ENCODE measurements at places on chromosomes 5 and 9. TPM values are rescaled to one million over a fixed set of nuclear protein-coding genes. Genes with fewer than 3 reads are reported as not detected.

The TMEM174 gene
- total RNA-seq: not detected

DNA sequence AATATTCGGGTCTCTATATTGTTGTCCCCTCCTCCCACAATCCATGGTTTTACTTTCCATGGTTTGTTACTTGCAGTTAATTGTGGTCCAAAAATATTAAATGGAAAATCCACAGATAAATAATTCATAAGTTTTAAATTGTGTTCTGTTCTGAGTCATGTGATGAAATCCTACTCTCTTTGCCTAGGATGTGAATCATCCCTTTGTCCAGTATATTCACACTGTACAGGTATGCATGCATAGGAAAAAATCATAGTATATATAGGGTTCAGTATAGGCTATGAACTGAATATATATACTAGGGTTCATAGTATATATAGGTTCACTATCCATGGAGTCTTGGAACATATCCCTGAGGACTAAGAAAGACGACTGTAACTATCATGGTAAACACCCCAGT is 19.6 kb downstream of the INSYN2B start:
- no peak for DNase-seq

GRCh38 chr9:71589612-71590011 is 178.7 kb downstream of the CEMIP2 start:
- DNase-seq: peak; percentile 70

GRCh38 chr5:1299511-1299850 is 4.6 kb upstream of the TERT start:
- no peak for DNase-seq

DNA sequence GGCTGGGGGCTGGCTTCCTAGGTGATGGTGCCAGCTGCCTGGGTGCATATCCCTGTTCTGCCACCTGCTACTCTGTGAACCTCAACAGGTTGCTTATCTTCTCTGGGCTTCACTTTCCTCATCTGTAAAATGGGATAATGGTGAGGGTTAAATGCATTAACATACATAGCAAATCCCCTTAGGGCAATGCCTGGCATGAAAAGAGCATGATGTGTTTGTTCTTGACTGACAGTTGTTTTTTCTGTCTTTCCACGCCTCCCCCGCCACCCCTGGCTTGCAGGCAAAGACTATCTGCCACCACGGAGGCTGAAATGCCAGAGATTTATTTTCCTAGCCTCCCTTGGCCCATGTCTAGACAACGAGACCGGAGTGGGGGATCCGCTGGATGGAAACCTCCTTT is 280.5 kb downstream of the NSG2 start:
- DNase-seq: no peak

DNA sequence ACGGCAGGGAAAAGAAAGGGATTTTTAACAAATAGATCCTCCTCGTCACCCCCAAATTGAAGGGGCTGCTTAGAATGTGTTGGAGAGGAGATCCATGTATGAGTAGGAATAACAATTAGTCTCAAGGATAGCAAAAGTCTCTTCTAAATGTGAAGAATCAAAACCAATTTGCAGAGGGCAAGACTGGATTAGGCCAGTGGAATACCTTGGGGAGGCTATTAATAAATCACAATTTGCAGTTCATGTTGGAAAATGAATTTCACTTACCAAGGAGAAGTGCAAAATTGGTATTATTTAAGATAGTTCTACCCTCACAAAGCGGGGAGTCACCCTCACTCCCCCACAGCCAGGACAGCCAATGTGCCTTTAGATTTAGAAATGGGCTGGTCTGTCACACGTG is 299.8 kb upstream of the SLC30A5 start:
- no peak for DNase-seq

DNA sequence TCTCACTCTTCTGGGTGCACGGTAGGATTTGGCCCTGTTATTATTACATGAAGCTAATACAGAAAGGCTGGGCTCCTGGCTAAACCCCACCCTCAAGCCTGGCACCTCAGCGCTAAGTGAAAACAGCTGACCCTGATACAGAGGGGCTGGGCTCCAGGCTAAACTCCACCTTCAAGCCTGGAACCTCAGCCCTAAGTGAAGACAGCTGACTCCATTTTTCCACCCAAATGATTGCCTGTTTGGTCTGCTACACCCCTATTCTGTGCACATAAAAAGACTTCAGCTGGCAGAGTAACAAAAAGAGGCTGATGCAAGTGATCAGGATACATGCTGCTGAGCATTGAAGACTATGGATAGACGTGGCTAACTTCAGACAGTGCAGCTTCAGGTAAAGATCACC is 148.4 kb upstream of the CLINT1 start:
- no peak for DNase-seq

The PRR16 gene
- total RNA-seq: not detected

The ZNF366 gene
- total RNA-seq: 1.7 TPM

DNA sequence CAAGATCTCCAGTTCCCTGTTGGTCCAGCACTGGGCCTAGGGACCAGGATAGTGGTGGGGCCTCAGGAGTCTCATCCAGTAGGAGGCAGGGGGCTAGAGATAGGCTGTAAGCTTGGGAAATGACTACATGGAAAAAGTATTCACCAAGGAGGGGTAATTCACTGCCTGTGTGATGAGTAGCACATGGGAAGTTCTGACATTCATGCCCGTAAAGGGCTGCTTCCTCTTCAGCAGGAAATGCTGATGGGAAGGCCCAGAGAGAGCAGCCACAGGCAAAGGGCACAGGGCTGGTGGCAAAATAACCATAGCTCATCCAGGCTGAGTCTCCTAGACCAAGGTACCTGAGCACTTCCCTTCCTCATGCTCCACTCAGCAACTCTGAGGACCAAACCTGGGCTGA is 23.1 kb upstream of the FRRS1L start:
- no peak for DNase-seq

The JADE2 gene
- total RNA-seq: 14.2 TPM

The RMND5B gene
- total RNA-seq: 22.9 TPM

- no peak for DNase-seq
These were observed 102.5 kb upstream of the GABRP start for GRCh38 chr5:170681013-170681433.

DNA sequence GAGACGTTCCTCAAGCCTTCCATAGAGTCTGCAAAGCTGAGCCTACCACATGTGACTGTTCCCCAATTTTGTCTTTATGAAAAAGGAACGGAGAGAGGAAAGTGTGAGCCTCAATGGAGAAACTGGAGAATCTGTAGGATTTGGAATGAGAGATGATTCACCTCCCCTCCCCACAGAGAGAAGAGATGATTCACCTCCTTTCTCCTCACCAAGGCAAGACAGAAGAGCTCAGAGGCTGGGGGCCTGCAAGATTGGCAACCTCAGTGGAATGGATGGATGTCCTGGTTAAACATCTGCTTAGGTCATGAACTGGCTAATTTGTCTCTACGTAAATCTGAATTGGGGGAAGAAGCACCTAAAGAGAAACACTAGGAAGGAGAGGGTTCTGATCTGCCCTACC is 17.0 kb upstream of the MOCS2 start:
- no peak for DNase-seq

DNA sequence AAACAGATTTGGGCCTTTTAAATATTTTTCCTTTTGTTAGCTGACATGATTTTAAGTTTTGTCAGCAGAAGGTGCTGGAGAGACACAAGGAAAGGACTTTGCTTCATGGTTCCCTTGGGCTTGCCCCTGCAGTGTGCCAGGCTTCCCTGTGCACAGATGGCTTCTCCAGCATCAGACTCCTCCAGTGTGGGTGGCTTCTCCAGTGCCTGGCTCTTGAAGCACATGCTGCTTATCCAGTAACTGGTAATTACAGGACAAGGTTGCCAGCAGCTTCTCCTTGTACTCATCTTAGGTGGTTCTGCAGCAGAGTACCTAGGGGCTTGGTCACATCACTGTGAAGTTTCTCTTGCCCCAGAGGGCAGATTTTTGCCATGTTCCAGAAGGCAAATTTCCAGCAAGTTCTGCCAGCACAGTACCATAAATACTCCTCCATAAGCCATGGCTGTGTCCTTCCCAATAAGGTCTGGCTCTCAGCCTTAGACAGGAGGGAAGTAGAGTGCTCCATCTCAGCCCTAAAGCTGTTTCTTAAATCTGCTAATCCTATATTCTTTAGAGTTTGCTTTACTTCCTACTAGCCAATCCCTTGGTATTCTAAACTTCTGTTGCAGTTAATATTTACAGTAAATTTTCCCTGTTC is 62.4 kb downstream of the PJA2 start:
- DNase-seq: no peak

DNA sequence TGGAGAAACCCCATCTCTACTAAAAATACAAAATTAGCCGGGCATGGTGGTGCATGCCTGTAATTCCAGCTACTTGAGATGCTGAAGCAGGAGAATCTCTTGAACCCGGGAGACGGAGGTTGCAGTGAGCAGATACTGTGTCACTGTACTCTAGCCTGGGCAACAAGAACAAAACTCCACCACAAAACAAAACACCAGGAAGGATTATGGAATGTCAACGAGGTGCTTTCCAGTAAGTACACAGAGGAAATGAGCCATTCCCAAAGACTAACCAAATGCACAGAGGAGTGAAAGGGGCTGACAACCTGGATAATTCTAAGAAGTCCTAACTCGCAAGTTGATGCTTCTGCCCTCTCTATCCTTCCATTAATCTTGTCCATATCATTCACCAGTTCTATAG is 126.1 kb upstream of the RETREG1 start:
- no peak for DNase-seq

The TERT gene
- 0.10 TPM for total RNA-seq

GRCh38 chr5:143390258-143390657 is 13.2 kb downstream of the NR3C1 start:
- DNase-seq: no peak

- no peak for DNase-seq
These were observed 548.4 kb upstream of the ZNF608 start for GRCh38 chr5:125294844-125295243.

GRCh38 chr9:131666774-131667173 is 73.1 kb downstream of the RAPGEF1 start:
- no peak for DNase-seq

DNA sequence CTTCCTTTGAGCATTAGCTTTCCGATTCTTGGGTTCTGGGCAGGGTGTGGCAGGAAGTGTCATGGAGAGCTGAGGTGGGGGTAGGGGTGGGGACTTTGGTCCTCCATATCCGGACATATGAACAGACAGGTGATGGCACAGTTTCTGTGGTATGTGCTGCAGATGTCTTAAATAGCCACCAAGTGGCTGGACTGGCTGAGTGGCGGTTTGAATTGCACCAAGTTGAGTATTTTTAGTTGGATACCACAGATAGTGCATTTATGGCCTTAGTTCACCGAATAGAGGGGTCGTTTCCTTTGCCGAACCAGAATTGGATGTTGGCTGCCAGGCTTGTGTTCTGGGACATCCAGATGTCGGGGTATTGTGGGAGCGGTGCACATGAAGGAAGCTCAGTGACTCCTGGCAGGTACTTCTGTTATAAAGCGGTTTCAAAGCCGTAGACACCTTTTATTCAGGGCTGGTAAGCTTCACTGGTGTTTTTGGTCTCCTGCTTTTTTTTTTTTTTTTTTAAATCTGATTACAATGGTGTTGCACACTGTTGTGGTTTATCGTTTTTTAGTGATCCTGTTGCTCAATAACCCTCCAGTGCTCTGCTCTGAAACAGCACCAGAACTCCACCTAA is 15.1 kb upstream of the TNFAIP8 start:
- DNase-seq: no peak

DNA sequence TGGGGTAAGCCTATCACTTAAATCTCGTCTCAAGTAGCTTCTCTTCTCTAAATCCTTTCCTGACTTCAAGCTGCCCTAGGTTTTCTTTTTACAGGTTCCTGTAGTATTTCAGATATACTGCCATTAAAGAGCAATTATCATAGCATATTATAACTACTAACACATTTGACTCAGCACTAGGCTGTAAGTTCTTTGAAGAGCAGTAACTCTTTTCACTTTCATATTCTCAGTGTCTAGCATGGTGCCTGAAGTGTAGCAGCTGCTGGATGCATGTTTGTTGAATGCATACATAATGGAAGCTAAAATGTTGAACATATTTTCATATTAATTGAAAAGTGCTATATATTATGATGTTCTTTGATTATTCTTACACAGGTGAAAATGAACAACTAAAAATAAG is 22.5 kb downstream of the CCDC152 start:
- no peak for DNase-seq

The CENPK gene
- total RNA-seq: 0.25 TPM

- DNase-seq: no peak
These were observed 8.2 kb upstream of the ACO1 start for GRCh38 chr9:32376285-32376684.

GRCh38 chr5:171010816-171011215 is 149.0 kb downstream of the RANBP17 start:
- DNase-seq: no peak

The ISOC1 gene
- 37.4 TPM for total RNA-seq

- no peak for DNase-seq
These were observed 55.9 kb upstream of the HAPLN1 start for GRCh38 chr5:83776437-83777031.

- DNase-seq: no peak
These were observed 1972.9 kb upstream of the ACO1 start for GRCh38 chr9:30411571-30411970.

The PTPRD gene
- total RNA-seq: 29.4 TPM

DNA sequence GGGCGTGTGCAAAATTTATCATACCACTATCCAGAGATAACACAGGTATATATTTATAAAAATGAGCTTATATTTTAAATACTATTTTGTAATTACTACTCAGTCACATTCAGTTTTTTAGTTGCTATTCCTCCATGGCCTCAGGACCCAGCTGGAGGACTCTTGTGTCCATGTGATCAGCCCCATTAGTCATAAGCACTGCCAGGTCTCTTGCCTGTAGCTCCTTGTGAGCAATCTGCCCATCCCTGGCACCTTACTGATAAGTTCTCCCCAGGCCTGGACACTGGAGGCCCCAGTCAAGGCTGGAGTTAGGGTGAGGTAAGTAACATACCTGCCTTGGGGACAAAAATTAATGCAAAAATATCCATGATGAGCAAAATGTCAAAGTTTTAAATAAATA is 29.5 kb upstream of the ADRB2 start:
- DNase-seq: no peak

DNA sequence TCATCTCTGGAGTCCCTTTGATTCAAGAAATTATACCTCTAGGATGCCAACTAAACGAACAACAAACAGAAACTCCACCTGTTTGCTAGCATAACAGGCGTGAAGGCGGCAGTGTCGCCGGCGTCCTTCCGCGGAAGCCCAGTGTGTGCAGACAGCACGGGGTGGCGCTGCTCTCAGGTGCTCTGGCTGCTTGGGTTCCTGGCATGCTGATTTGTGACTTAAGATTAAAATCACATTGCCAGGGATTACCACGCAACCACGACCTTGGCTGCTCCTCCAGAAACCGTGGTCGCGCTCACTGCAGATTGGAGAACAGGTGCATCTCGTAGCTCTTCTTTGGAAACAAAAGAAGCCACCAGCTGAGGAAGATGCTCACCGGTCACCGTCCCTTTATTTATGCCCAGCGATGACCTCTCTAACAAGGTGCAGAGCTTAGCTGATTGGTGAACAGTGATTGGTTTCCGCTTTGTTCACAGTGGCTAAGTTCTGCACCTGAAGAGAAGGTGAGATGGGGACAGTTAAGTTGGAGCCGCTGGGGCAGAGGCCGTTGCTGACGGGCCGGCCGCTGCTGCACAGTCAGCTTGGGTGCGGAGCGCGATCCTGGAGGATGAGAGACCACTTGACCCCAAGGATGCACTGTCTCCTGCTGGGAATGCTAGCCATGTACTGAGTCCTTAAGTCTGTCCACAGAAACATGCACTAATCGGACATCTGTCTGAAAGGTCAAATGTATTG is 232.3 kb downstream of the FANCC start:
- no peak for DNase-seq

The BAAT gene
- 459 TPM for total RNA-seq

The INSYN2B gene
- total RNA-seq: not detected

The PTPN3 gene
- 14.3 TPM for total RNA-seq

All from left lobe of liver (tissue), 2 donors.